ENCODE measurements at places on chromosomes 7 and 10.

GRCh38 chr7:41786944-41787343 is 84.1 kb upstream of the INHBA start:
- H3K27ac ChIP-seq, result no peak overlapping the region
- no peaks in the 10 kb centered on the region for H3K36me3 ChIP-seq
- H3K4me1 ChIP-seq, result no peaks in the 10 kb centered on the region
- H3K4me3 ChIP-seq, result no peak overlapping the region
- DNase-seq, result no peak

DNA sequence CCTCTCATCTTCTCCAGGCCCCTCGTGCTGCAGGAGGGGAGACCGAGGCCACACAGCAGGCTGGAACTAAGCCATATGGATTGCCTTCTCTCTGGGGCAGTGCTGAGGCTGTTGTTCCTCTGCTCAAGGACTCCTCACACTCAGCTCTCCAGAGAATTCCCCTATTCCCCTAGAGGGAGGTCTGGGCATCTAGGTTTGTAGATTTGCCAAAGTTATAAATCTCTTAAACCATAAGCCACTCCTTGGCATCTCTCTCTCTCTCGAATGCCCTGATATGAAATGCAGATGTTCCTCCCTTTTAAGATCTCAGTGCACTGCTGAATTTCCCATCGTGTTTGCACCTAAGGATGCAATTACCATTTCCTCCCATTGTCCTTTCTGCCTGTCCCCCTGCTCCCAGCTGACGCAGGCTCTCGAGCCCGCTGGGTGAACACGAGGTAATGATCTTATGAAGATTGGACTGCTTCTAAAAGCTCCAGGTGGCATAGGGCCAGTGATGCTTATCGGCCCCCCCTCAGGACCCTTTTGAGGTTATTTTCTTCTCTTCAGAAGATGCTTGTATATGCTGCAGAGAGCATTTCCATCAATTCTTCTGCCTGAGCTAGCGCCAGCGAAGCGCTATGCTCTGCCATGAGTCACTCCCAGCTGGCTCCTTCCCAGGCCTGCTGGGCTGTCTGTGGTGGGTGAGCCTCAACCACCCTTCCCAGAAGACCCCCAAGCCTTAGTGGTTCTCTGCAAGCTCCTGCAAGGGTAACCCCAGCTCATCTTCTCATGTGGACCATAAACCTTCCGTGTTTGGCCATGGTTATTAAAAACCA is 41.6 kb upstream of the AQP1 start:
- DNase-seq, result no peak
- H3K27me3 ChIP-seq, result no peaks in the 10 kb centered on the region
- H3K4me3 ChIP-seq, result no peak overlapping the region
- H3K27ac ChIP-seq, result no peak overlapping the region

- peaks cover 35% of the 10 kb centered on the region for H3K4me1 ChIP-seq
- no peak overlapping the region for H3K4me3 ChIP-seq
- no peak overlapping the region for H3K27ac ChIP-seq
- DNase-seq, result no peak
- no peaks in the 10 kb centered on the region for H3K36me3 ChIP-seq
- H3K27me3 ChIP-seq, result no peaks in the 10 kb centered on the region
Observed at GRCh38 chr10:88114368-88114767, 250.9 kb downstream of the PTEN start.

DNA sequence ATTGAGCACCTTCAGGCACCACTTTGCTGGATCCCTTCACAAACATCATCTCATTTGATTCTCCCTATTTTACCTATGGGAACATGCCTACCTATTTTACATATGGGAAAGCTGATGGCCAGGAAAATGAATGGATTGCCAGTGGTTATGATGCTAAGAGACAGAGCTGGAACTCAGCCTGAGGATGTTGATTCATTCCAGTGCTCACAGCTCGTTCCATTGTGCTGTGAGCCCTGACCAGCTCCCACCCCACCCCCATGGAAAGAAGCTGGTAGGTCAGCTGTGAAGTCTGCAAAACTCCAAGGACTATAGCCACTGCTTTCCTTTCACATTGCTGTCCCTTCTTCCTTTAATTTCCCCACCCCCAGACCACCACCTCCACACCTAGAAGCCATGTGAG is 9.6 kb downstream of the UBTD1 start:
- no peaks in the 10 kb centered on the region for H3K4me1 ChIP-seq
- H3K36me3 ChIP-seq, result no peaks in the 10 kb centered on the region
- H3K27me3 ChIP-seq, result no peaks in the 10 kb centered on the region
